Stimulated activated CD8-positive, alpha-beta memory T cell treated with anti-CD3 and anti-CD28 coated beads, Interleukin-15, amount 100 ng/mL, for 1 hour (primary cell): ENCODE measurements at places on chromosomes 12 and 14.

- DNase-seq: no peak
Measured at GRCh38 chr14:36827861-36828260, 166.2 kb downstream of the PAX9 start.

GRCh38 chr12:69835081-69835480, 10.1 kb downstream of the MYRFL start:
- DNase-seq: no peak

GRCh38 chr14:41072776-41073175, 533.9 kb upstream of the LRFN5 start:
- DNase-seq: no peak

DNA sequence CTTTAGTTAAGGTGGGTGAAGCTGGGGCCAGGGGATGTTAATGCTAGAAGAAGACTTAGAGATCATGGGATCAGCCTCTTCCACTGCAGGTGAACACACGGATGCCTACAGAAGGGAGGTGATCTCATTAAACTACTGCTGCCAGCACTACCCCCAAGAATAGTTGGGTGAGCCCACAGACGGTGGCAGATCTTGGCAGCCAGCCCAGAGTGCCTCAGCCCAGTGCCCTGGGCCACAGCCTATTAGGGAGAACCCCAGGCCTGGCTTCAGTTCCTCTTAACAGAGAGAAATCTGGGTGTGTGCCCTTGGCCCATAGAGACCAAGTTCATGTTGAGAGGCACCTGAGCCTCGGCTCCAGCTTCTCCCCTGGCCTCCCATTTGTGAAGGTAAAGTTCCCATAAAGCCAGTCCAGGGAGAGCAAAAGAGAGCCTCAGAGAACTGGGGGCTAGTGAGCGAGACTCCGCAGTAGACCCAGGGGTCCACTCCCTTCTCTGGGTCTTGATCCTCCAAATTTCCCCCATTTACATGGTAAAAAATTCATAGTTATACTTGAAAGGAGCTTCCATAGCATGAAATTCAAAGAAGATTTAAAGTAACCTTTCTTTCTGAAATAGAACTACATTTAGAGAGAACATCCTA, 125.0 kb upstream of the CCND2 start:
- no peak for DNase-seq

GRCh38 chr12:58787021-58787760, 133.1 kb downstream of the LRIG3 start:
- no peak for DNase-seq
